Activated naive CD4-positive, alpha-beta T cell treated with anti-CD3 and anti-CD28 coated beads, Interleukin-2, amount 10 ng/mL, durations not matched to agents 7 days and 5 days (primary cell): ENCODE measurements at places on chromosomes 12 and 14.

GRCh38 chr14:76262641-76263040, 110.9 kb downstream of the GPATCH2L start:
- no peak overlapping the region for H3K4me3 ChIP-seq
- H3K27ac ChIP-seq, result no peak overlapping the region
- no peaks in the 10 kb centered on the region for H3K36me3 ChIP-seq
- peaks cover 2% of the 10 kb centered on the region for H3K4me1 ChIP-seq

DNA sequence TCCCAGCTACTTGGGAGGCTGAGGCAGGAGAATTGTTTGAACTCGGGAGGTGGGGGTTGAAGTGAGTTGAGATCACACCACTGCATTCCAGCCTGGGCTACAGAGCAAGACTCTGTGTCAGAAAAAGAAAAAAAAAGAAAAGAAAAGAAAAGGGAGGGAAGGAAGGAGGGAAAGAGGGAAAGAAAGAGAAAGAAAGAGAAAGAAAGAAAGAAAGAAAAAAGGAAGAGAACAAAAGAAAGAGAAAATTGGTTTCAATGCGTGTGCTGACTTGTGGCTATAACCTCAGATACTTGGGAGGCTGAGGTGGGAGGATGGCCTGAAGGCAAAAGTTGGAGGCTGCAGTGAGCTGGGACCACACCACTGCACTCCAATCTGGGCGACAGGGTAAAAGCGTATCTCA, 128.4 kb upstream of the TBX3 start:
- H3K4me1 ChIP-seq, result no peaks in the 10 kb centered on the region
- H3K4me3 ChIP-seq, result no peak overlapping the region
- no peak overlapping the region for H3K27ac ChIP-seq
- no peaks in the 10 kb centered on the region for H3K36me3 ChIP-seq
- H3K27me3 ChIP-seq, result peaks cover 11% of the 10 kb centered on the region
- DNase-seq, result no peak

- no peaks in the 10 kb centered on the region for H3K36me3 ChIP-seq
- no peak overlapping the region for H3K4me3 ChIP-seq
- H3K27me3 ChIP-seq, result no peaks in the 10 kb centered on the region
- DNase-seq, result no peak
Observed at GRCh38 chr12:99431203-99431602, 216.3 kb upstream of the GARIN6 start.

DNA sequence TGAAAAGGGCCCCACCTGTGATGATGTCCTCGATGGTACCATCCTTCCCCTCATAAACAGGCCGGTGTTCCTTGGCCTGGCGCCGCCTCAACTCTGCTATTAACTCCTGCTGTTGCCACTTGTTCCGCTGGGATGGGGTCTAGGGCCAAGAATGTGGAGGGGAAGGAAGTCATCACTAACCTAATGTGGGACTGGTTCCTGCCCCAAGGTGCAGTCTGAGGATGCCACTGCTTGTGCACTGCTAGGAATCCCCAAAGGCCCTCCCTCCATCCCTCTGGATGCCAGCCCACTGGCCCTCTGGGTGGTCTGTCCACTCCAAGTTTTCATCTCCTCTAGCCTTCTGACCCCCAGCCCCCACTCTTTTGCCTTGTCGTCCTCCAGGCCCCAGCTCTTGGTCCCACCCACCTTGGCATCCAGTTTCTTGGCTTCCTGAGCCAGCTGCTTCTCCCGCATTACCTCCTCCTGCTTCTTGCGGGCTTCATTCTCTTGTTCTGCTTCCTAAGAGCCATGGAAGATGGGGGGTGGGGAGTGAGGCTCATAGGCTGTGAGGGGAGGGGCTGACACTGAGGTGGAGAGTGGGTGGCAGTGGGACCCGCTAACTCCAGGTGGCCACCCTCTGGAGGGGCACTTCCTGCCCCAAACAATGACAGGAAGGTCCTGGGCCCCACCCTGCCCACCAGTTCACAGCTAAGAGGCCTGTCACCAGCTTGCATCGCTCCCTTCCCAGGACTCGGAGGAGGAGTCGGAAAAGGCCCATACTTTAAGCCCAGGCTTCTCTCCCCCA, 23.7 kb downstream of the PRPF40B start:
- H3K27ac ChIP-seq, result no peak overlapping the region
- no peak for DNase-seq
- peaks cover 47% of the 10 kb centered on the region for H3K4me1 ChIP-seq
- H3K27me3 ChIP-seq, result no peaks in the 10 kb centered on the region

- H3K4me1 ChIP-seq, result no peaks in the 10 kb centered on the region
- no peak overlapping the region for H3K27ac ChIP-seq
- H3K27me3 ChIP-seq, result no peaks in the 10 kb centered on the region
- H3K36me3 ChIP-seq, result no peaks in the 10 kb centered on the region
- DNase-seq, result no peak
Observed at GRCh38 chr14:78403278-78403815, 233.2 kb downstream of the NRXN3 start.

GRCh38 chr12:121798787-121799155, 5.0 kb upstream of the SETD1B start:
- H3K27ac ChIP-seq, result peak overlapping the region; percentile 94
- peaks cover 41% of the 10 kb centered on the region for H3K4me1 ChIP-seq
- no peak for DNase-seq
- peaks cover 3% of the 10 kb centered on the region for H3K27me3 ChIP-seq

GRCh38 chr12:119096429-119097202, 82.1 kb upstream of the HSPB8 start:
- no peaks in the 10 kb centered on the region for H3K27me3 ChIP-seq
- no peaks in the 10 kb centered on the region for H3K4me1 ChIP-seq
- DNase-seq, result no peak
- no peak overlapping the region for H3K27ac ChIP-seq

GRCh38 chr12:120886199-120887018, 17.7 kb downstream of the SPPL3 start:
- peak overlapping the region; percentile 0 for H3K4me3 ChIP-seq
- no peaks in the 10 kb centered on the region for H3K27me3 ChIP-seq
- H3K36me3 ChIP-seq, result peaks cover 11% of the 10 kb centered on the region
- no peak for DNase-seq

DNA sequence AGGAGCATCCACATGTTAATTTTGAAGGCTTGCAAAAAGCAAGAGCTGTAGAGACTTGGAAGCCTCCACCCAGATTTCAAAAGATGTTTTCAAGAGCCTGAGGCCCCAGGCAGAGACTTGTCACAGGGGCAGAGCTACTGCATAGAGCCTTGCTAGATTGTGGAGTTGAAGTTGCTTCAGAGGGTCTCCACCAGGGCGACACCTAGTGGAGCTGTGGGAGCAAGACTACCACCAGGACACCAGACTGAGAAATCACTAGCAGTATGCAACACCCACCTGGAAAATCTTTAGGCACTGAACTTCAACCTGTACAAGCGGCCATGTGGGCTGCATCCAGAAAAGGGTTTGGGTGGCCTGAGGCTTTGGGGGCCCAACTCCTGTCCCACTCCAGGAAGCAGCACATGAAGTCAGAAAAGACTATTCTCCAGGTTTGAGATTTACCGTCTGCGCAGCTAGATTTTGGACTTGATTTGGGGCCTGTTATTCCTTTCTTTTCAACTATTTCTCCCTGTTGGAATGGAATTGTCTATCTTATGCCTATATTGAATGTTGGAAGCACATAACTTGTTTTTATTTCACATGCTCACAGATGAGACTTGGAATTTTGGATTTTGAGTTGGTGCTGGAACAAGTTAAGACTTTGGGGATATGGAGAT, 508.6 kb downstream of the FLRT2 start:
- H3K4me3 ChIP-seq, result no peak overlapping the region
- no peaks in the 10 kb centered on the region for H3K4me1 ChIP-seq
- H3K36me3 ChIP-seq, result no peaks in the 10 kb centered on the region
- peak; percentile 44 for DNase-seq
- no peak overlapping the region for H3K27ac ChIP-seq
- H3K27me3 ChIP-seq, result no peaks in the 10 kb centered on the region

GRCh38 chr12:103877288-103877687, 36.3 kb upstream of the NT5DC3 start:
- H3K4me1 ChIP-seq, result peaks cover 27% of the 10 kb centered on the region
- no peak overlapping the region for H3K4me3 ChIP-seq
- H3K36me3 ChIP-seq, result no peaks in the 10 kb centered on the region
- H3K27ac ChIP-seq, result no peak overlapping the region
- H3K27me3 ChIP-seq, result no peaks in the 10 kb centered on the region

DNA sequence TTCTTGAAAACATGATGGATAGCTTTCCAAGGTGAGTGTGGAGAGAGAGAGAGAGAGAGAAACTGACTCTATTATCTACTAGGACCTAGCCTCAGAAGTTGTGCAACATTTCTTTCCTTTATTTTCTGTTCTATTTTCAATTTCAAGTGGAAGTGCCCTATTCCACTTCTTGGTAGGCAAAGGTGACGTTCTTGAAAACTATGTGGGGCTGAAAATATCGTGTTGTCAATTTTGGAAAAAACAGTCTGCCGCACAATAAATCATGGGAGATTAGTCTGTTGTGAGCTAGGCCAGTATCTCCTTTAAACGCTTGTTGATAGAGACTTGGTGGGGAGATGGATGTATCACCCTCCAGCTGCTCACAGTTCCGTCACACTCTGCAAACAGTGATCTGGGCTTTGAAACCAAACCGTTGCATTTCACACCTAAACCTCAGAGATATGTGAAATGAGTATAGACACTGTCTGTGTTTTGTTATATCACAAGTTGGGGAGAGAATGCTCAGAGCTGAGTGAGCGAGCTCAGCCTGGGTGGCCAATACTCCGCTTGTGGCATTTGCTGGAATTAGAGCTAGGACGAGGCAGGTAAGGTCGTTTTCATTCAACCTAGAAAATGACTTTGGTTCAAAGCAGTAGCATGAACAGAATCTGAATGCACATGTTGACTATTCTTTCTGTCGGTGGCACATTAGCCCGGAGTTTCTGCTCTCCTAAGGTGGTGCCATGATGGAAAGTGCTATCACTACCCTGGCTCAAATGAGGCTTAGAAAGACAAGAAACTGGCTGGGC, 75.1 kb upstream of the ST8SIA1 start:
- H3K27ac ChIP-seq, result peak overlapping the region; percentile 47
- DNase-seq, result no peak
- peaks cover 13% of the 10 kb centered on the region for H3K4me1 ChIP-seq

DNA sequence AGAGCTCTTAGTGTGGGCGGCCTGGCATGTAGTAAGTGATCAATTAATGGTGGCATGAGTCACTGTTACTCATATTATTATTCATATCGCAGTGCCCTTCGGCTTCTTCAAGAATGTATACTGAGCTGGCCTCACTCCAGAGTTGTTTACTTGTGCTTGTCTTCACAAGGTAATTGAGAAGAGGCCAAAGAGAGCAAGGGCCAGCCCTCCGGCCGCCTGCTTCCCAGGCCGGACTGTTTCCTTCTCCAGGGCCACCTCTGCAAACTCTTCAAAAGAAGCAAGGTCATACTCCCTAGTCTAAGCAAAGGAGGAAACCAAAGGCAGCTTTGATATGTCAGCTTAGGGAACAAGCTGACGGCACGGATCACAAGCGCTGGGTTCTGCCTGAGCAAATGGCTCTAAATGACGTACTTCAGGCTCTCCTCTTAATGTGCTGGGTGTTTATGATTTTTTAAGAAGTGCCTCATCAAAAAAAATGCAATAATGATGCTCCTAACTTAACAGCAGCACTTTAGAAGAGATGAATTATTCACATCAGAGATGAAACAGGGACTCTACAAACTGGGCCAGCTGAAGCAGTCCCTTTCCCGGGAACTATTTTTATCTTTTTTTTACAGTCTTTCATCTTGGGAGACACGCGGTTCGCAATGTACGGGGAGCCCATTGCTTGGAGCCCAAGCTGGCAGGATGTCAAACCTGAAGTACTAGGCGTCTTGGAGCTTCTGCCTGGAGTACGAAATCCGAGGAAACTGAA, 65.6 kb upstream of the DLK1 start:
- H3K4me3 ChIP-seq, result no peak overlapping the region
- no peak overlapping the region for H3K27ac ChIP-seq
- no peak for DNase-seq
- peaks cover 27% of the 10 kb centered on the region for H3K27me3 ChIP-seq

GRCh38 chr14:61190341-61190740, 90.8 kb downstream of the TMEM30B start:
- DNase-seq, result no peak
- no peak overlapping the region for H3K27ac ChIP-seq
- peaks cover 66% of the 10 kb centered on the region for H3K27me3 ChIP-seq
- H3K4me3 ChIP-seq, result no peak overlapping the region

DNA sequence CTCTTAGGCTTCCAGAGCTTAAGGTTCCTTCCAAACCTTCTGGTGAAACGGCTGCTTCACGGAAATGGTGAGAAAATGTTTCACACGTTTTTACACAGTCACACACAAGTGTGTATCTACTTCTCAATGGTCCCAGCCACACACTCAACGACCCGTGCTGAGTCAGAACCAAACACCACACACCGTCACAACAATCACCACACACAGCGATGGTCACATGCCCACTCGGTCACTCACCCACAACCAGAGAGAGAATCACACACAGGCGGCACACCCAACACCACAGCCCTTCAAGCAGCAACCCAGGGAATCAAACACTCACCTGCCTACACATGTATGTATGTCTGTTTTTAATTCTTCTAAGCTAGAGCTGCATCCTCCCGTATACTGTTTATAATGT, 12.6 kb upstream of the PLEKHD1 start:
- no peak overlapping the region for H3K27ac ChIP-seq
- H3K4me1 ChIP-seq, result no peaks in the 10 kb centered on the region
- peaks cover 10% of the 10 kb centered on the region for H3K27me3 ChIP-seq
- no peak overlapping the region for H3K4me3 ChIP-seq
- no peak for DNase-seq
- H3K36me3 ChIP-seq, result no peaks in the 10 kb centered on the region

GRCh38 chr14:66514213-66514612, 6.3 kb downstream of the GPHN start:
- no peak overlapping the region for H3K4me3 ChIP-seq
- peaks cover 3% of the 10 kb centered on the region for H3K36me3 ChIP-seq
- peaks cover 22% of the 10 kb centered on the region for H3K27me3 ChIP-seq
- no peak overlapping the region for H3K27ac ChIP-seq
- no peak for DNase-seq

- no peak overlapping the region for H3K27ac ChIP-seq
- H3K4me3 ChIP-seq, result no peak overlapping the region
- H3K4me1 ChIP-seq, result no peaks in the 10 kb centered on the region
- peaks cover 5% of the 10 kb centered on the region for H3K27me3 ChIP-seq
- H3K36me3 ChIP-seq, result no peaks in the 10 kb centered on the region
Observed at GRCh38 chr12:105382771-105383622, 52.5 kb downstream of the C12orf75 start.

DNA sequence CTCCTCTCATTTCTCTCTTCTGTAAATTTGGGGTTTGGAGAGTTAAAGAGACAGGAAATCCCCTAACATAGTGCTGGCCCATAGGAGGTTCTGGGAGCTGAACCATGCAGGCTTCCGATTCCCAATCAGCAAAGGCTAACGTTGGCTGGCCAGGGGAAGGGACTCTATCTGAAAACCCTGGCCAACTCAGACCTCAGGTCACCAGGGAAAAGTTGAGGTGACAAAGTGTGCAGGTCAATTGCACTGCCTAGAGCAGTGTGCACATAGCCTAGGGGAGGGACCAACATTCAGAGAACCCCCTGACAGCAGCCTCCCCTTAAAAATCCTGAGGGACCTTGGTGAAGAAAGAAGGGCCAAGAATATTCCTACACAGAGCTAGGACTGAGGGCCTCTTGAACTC, 38.9 kb downstream of the TTC7B start:
- H3K4me3 ChIP-seq, result no peak overlapping the region
- DNase-seq, result no peak
- no peaks in the 10 kb centered on the region for H3K4me1 ChIP-seq
